ENCODE measurements at places on chromosomes 2 and 18.

GRCh38 chr2:206353685-206354084 is 79.2 kb downstream of the ZDBF2 start:
- DNase-seq = no peak

- no peak for DNase-seq
Measured at GRCh38 chr2:205054789-205055188, 509.5 kb downstream of the PARD3B start.

DNA sequence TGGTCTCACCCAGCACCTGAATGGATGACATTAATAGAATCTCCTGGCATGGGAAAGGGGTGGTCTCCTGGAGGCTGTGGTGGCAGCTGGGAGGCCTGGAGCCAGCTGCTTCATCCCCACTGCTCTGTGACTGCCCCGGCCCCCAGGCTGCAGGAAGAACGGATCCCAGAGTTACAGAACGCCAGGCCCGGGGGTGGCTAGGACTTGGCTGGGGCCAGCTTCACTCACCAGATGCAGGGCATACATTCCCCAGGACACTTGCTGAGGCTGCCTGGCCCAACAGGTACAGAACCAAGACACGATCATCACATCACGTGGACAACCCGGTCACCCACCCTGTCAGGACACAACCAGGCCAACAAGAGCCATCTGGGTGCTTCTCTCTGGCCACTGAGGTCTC is 178.6 kb upstream of the SALL3 start:
- no peak for DNase-seq

- DNase-seq = no peak
Measured at GRCh38 chr18:21155443-21155842, 43.8 kb upstream of the ROCK1 start.

GRCh38 chr2:197358931-197359330 is 48.4 kb upstream of the ANKRD44 start:
- DNase-seq = no peak

GRCh38 chr18:3585656-3586509 is 135.9 kb downstream of the TGIF1 start:
- peak; percentile 77 for DNase-seq

GRCh38 chr2:28296243-28296642 is 96.4 kb upstream of the FOSL2 start:
- no peak for DNase-seq

- DNase-seq = no peak
Measured at GRCh38 chr2:121860033-121860757, 104.7 kb downstream of the TSN start.
